ENCODE measurements at places on chromosomes 11 and 22.

GRCh38 chr11:33912405-33913361 is 20.8 kb upstream of the LMO2 start:
- no peak for DNase-seq

- no peak for DNase-seq
Measured at GRCh38 chr11:109954534-109954933, 138.7 kb upstream of the ZC3H12C start.

DNA sequence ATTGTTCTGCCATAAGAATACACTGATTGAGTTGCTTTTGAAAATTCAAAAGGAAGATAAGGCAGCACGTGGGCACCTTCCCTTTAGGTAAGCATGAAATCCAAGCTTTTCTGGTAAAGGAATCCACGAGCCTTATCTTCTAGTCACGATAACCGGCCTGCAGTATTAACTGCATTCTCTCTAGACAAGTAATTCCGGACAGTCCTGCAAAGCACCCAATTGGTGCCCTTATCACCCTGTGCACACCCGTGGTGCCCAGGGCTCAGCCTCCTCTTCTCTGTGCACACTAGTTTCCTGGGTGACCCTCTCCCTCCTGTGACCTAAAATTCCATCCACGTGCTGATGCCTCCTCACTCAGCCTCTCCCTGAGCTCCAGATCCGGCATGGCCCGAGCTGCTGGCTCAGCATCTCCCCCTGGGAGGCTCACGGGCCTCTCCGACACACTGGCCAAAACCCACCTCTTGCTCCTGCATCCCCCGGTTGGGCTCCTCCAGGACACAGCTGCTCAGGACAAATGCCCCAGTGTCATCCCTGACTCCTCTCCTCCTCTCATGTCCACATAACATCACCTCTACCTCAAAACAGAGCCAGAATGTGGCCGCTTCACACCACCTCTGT is 63.7 kb downstream of the PACSIN2 start:
- no peak for DNase-seq

- DNase-seq: no peak
Measured at GRCh38 chr11:37504060-37504611, 906.1 kb upstream of the RAG2 start.

GRCh38 chr11:116714902-116715301 is 57.9 kb downstream of the BUD13 start:
- no peak for DNase-seq

DNA sequence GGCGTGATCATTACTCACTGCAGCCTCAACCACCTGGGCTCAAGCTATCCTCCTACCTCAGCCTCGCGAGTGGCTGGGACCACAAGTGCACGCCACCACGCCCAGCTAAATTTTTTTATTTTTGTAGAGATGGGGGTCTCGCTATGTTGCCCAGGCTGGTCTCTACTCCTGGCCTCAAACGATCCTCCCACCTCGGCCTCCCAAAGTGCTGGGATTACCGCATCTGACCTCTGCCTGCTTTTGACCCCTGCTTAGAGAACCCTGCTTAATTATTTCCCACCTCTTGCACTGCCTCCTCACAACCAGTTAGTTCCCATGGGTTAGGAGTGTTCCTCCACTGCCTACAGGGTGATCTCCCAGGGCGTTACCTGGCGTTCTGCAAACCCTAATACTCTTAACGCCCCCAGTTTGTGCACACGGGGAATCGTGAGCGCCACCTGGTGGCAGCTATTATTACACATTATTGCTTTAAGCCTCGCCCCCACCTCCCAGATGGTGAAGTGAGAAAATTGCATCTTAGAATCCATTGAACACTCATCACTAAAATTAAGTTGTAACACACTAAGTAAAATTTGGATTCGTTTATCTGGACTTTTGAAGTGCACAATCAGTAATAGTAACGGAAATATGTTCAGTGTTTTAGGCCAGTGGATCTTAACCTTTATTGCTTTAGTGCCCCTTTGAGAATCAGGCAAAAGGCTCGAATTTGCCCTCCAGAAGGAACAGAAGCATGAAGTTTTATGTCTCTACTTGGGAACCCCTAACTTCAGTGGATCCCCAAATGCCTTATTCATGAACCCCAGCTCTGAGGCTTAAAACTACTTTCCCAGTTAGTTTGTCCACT is 61.4 kb upstream of the ASPHD2 start:
- peak; percentile 14 for DNase-seq

DNA sequence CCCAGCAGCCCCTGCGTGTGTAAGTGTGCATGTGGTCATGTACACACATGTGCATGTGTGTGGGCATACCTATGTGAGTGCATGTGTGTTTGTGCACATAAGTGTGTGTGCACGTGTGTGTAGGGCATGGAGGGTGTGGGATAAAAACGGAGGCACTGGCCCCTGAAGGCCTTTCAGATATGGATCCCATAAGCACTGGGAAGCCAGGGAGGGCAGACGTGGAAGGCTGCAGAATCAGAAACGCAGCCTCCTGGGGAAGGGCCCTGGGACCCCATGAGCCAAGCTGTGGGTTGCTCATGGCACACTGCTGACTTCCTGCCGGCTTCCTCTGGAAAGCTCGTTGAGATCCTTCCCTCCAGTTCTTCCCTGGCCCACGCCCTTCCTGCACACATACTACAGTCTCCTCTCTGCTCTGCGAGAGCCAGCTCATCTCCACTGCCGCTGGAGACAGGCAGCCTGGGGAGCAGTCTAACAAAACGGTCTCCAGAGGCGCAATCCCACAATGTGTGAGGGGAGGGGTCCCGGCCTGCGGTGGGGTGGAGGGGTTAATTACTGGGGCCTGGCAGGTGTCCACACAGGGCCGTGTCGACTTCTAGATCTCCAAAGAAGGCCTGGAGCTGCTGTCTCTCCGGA is 435.2 kb upstream of the B3GAT1 start:
- DNase-seq: no peak

DNA sequence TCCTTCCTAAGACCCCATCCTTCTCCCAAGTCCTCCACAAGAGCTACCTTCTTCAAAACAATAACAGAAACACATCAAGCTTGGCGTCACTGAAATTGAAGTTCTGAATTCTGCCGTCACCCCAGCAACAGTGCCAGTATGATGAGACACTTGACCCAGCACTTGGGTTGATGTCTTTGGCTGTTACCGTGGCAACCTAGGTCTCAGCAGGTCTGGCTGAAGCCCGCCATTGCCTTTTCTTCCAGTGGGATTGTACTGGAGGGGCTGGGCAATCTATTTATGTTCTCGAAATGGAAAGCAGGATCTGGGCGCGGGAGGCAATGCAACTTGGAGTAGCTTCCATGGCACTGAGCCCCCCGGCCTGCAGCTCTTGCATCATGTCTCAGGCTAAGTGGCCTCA is 23.8 kb downstream of the NPTXR start:
- no peak for DNase-seq

DNA sequence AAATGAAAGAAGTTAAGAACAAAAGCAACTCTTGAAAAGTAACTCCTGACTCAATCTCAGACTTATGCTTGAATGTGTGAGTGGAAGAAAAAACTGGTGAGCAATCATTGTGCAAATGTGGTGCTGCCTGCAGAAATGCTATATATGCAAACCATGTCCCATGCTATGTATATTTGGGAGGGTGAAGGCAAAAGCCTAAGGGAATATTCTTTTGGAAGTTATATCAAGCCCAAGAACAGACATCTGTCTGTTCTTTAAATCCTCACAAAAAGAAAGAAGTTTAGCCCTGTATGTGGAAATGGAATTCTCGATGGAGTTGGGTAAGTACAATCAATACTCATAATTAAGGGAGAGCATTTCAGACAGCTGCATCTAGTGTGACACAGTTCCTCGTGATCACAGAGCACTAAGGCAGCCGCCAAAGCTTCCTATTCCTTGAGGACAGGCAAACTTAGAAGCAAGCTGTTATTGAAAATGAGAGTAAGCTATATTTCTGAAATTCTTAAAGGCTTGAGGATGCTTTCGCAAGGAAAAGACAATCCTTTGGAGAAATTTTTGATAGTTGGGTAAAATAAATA is 406.5 kb upstream of the CHORDC1 start:
- DNase-seq: no peak

GRCh38 chr11:125360066-125360465 is 136.0 kb downstream of the FEZ1 start:
- no peak for DNase-seq

DNA sequence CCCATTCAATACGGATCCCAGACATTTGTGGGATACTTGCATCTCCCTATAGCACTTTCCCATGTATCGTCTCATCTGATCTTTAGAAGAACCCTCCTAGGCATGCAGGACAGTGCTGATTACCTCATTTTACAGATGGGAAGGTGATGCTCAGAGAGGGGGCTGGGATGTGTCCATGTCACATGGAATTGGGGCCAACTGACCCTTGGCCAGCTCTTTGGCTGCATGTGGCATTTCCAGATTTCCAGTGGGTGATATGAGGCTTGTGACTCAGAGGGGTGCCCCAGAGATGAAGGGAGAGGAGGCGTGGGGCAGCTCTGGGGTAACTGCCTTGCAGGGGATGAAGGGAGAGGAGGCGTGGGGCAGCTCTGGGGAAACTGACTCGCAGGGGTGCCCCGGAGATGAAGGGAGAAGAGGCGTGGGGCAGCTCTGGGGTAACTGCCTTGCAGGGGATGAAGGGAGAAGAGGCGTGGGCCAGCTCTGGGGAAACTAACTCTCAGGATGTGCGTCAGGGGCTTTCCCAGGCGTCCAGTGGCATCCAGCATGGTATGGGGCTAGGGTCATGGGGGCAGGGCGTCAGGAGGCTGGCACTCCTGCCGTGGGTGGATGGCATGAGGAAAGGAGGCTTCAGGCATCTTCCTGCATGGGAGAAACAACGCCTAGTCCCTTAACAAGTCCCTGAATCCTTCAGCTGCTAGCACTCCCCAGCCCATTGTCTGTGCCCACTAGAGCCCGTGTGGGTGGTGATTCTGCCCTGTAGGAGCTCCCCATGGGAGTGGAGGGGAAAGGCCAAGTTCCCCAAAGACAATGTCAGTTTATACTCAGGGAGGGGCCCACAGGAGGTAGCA is 11.9 kb upstream of the CERK start:
- DNase-seq: peak; percentile 21

GRCh38 chr22:25643232-25644000 is 78.9 kb downstream of the GRK3 start:
- DNase-seq: no peak

DNA sequence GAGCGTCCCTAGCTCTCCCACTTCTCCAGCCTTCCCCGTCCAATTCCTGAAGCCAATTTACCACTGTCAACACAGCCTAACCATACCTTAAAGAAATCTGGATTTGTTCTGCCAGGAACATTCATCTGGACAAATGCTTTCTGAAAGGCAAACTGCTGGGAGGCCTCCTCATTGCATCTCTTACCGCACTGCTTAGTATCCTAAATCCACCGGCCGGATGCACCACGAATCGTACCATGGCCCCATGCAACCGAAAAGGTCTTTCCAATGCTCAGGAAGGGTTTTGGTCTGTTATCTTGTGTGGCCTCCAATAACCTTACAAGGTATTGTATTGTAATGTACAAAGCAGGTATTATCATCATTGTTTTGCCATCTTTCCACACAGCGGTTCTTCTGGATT is 57.6 kb downstream of the MYH9 start:
- no peak for DNase-seq

DNA sequence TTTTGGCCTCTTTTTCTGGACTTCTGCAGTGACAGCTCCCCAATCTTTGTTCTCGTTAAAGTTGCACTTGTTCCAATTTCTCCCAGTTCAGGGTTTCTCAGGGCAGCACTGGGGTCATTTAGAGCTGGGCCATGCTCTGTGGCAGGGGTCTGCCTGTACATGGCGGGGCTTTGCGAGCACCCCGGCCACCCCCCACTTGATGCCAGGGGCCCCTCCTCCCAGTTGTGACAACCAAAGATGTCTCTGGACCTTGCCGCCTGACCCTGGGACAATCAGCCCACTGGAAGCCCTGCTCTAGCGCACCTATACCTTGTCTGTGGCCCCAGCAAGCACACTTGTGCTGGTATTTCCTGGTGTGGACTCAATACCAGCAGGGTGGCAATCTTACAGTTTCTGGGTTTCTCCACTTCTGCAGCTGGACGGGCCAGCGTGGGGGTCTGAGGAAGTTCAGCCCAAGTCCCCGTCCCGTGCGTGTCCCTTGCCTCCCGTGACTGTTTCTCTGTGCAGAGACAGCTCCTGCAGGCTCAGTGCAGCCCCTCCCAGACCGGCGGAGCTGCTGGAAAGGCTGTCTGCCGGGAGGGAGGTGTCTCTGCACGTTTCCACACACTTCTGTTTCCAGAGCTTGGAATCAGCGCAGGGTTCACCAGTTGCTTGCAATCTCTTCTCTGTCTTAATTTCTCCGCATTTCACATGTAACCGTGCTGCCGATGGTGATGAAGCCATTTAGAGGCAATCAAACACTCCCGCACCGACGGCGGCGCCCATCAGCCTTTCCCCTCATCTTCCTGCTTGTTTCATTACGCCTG is 1328.9 kb downstream of the BRD1 start:
- no peak for DNase-seq

GRCh38 chr11:23919455-23919854 is 577.4 kb upstream of the LUZP2 start:
- DNase-seq: no peak

DNA sequence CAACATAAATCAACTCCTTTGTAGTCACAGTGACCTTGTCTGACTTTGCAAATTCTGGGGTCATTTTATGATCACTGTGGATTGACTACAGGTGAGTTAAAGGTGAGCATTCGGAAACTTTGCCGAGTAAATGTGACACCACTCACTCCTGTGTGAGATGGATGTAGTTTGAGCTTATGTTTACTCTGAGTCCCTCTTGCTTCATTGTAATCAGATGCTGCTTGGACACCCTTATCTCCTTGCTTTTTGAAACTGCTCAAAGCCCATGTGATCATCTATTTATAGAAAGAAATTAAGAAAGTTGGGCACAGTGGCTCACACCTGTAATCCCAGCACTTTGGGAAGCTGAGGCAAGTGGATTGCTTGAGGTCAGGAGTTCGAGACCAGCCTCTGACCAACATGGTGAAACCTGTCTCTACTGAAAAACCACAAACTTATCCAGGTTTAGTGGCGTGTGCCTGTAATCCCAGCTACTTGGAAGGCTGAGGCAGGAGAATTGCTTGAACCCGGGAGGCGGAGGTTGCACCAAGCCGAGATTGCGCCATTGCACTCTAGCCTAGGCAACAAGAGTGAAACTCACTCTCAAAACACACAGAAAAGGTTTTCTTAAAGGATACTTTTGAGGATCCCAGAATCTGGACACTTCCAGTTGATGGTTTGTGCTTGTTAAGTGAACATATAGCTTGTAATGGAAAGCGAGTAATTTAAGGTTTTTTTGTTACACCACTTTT is 7.2 kb downstream of the FAM118A start:
- no peak for DNase-seq

GRCh38 chr11:83033972-83034672 is 37.6 kb downstream of the RAB30 start:
- no peak for DNase-seq

DNA sequence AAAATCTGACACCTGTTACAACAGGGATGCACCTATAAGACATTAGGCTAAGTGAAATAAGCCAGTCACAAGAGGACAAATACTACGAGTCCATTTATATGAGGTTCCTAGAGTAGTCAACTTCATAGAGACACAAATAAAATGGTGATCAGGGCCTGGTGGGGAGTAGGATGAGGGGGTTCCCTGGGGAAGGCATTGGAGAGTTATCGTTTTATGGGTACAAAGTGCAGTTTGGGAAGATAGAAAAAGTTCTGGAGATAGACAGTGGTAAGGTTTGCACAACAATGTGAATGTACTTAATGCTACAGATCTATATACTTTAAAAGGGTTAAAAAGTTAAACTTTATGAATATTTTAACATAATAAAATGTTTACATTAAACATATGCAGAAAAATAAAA is 31.4 kb upstream of the B3GNT6 start:
- DNase-seq: no peak

GRCh38 chr11:108983636-108984420 is 319.0 kb downstream of the DDX10 start:
- no peak for DNase-seq

- no peak for DNase-seq
Measured at GRCh38 chr22:46854125-46854870, 91.8 kb downstream of the TBC1D22A start.

GRCh38 chr11:8290081-8290810 is 26.6 kb upstream of the LMO1 start:
- DNase-seq: no peak
